Activated gamma-delta T cell treated with Interleukin-2 at 50 U/mL for 16 hours (primary cell): ENCODE measurements at places on chromosomes 5 and 9.

DNA sequence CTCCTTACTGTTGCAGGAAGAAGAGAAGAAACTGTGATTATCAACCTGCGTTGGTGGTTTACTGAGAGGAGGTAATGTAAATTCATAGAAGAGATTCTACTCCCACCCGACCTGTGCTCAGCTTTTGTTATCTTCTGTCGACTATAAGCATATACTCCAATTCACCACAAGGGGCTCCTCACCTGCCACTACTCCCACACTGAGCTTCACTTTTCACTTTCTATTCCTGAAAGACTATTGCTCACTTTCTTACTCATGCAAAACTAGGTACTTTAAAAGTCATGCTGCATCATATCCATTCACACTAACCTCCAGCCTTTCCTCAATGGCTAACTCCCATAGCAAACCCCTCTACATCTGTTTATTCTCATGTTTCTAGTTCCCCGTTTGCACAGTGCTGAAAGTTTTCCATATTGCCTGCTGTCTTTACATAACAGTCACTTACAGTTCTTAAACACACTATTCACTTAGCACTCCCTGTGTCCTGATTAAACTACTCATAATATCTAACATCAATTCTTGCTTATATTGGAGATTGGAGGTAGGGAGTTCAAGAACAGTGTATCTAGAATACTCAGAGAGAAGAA is 1062.6 kb downstream of the NR2F1-AS1 start:
- no peak for DNase-seq

DNA sequence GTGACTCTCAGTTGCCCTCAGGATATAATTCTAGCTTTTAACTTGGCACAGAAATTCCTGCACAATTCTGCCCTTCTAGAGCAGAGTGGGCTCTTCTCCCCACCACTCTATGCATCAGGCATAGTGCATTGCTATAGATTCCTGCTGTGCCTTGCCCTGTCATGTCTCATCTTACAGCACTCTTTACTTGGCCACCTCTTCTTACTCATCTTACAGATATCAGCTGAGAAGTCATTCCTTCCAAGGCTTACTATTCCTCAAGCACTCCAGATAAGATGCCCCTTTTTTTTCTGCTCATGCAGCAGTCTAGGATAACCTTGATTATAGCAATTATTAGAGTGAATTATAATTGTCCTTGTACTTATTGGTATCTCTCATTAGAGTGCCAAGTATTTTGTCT is 5.6 kb downstream of the FAM221B start:
- DNase-seq: no peak

DNA sequence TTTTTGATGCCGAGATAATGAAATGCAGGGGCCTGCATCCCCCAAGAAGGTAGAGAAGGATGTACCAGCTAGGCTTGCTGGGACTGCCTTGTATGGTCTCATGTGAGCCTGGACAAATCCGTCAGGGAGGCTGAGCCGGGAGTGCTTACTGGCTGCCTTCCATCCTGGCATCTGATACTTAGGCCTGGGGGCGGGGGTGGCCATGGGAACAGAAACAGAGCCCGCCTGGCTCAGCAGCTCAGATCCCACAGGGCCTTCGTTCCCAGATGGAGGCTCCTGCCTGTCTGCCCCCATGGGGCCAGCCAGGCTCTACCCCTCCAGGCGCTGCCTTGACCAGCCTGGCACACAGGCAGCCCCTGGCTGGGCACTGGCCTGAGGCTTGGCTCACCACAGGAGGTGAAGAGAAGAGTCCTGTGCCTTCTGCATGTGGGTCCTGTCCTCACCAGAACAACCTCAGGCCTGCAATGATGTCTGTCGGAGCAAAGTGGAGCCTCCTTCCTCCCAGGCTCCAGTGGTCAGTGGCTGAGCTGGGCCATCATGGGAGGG is 10.5 kb upstream of the SPATA31E1 start:
- DNase-seq: no peak

DNA sequence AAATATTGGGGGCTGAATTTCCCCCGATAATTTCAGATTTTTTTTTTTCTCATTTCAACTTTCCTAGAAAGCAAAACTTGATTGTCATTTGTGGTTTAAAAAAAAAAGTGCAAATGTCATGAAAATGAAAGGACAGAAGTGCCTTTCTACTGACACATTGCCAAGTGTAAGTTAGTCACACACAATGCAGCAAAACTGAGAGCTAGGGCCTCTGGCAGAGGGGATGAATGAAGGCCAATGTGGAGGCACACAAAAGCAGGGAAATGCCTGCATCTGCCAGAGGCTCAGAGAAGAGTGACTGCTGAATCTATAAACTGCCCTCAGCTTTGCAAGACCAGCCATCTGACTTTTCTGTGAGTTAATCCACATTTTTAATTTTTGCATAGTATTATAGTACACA is 6.8 kb upstream of the IFNA5 start:
- no peak for DNase-seq

GRCh38 chr5:111398013-111398412 is 114.3 kb downstream of the STARD4 start:
- no peak for DNase-seq

DNA sequence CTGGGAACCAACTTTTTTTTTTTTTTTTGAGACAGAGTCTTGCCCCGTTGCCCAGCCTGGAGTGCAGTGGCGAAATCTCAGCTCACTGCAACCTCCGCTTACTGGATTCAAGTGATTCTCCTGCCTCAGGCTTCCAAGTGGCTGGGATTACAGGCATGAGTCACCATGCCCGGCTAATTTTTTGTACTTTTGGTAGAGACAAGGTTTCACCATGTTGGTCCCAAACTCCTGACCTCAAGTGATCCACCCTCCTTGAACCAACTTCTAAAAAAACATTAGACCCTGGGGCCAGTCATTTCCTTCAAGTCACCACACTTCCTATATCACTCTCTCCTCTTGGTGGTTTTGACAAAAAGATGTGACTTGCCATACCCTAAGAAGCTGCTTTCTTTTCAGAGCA is 10.9 kb upstream of the SHROOM1 start:
- no peak for DNase-seq

DNA sequence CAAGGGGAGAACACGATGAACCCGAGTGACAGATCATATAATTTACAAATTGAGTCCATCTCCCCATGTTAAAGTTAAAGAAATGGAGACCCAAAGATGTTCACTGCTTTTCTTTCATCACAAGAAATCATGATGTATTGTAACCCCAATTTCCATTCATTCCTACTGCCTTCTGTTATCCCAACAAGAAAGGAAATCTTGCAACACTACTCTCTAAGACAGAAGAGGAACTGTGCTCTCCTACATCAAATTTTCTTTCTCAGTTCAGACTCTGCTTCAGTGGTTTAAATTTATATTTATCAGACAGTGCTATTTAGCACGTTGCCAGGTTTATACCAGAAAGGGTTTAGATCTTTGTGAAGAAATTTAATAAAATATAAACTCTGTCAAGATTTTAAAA is 83.8 kb upstream of the RASA1 start:
- DNase-seq: no peak

- no peak for DNase-seq
Measured at GRCh38 chr5:163463063-163463435, 2.6 kb downstream of the HMMR start.

- DNase-seq: no peak
Measured at GRCh38 chr5:116661419-116661818, 86.8 kb upstream of the SEMA6A start.

GRCh38 chr5:122400938-122401337 is 88.9 kb downstream of the SNCAIP start:
- no peak for DNase-seq

GRCh38 chr5:56977021-56977420 is 25.1 kb upstream of the MIER3 start:
- DNase-seq: no peak

DNA sequence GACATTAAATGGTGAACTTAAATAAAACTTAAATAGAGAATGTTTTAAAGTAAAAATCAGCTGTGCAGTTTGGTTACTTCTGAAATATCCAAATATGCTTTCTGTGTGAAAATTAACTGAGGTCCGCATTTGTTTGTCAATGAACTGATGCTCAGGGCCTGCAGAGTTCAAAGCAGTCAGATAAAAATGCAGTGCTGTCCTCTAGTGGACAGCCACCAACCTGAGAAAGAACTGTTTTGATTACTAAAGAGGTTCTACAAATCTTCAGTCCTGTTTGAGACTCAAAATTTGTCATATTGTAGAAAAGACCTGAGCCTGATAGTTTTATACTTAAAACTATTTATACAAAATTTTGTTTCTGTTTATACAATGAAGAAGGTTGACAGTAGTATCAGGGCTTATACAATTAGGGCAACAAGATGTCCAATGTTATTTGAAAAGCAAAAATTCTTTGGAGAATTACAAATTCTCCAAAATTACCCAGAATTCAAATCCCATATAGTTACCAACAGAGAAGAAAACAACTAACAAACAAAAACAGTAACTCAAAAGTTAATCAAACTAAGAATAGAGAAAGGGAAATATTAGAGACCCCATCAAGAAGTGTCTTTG is 232.3 kb upstream of the TBCA start:
- DNase-seq: no peak

DNA sequence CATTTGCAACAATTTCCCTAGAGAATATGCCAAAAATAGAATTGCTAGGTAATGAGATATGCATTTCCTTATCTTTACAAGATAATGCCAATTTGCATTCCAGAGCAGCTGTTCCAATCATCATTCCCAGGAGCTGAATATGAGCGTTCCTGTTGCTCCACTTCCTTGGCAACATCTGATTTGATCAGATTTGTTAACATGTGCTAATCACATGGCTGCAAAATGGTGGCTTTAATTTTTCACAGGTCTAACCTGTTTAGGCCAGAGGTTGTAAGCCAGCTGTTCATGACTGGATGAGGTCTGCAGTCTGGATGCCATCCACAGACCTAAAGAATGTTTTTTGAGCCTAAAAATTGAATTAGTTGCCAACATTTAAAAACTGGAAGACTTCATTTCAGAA is 220.7 kb upstream of the IL12B start:
- DNase-seq: no peak

GRCh38 chr9:18297056-18297841 is 176.7 kb upstream of the ADAMTSL1 start:
- no peak for DNase-seq

GRCh38 chr5:133916914-133917313 is 51.5 kb downstream of the C5orf15 start:
- DNase-seq: no peak

GRCh38 chr5:8848997-8849594 is 696.8 kb downstream of the SEMA5A start:
- no peak for DNase-seq

DNA sequence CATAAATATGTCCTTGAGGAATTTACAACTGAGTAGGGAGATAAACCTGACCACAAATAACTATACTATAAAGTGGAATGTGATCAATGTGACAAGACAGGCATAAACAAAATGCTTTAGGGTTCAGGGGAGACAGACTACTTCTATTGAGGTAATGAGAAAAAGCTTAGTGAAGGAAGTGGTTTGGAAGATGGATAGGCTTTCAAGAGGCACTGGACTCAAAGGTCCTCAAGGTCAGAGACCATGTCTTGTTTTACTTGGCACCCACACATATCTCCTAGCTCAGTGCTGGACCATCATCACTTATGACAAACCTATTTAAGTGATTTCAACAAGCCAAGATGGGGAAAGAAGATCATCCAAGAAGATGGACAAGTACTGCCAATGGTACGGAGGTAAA is 257.8 kb downstream of the BNC2 start:
- no peak for DNase-seq

GRCh38 chr5:98110282-98110691 is 663.2 kb upstream of the RGMB start:
- DNase-seq: no peak

DNA sequence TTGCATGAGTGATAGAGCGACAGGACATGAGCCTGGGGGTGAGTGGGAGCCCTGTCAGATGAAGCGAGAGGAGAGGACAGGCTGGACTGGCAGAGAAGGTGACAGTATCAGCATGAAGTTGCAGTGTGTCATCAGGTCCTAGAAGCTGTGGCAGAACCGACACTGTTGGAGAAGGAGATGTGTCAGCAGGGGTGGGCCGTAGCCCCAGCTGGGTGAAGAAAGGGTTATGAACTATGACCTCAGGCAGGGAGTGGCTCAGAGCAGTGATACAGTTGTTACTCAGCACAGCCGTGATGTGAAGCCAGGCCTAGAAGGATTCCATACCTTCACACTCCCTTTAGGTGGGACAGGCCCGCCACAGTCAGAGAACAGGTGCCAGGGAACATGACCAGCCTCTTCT is 7.6 kb downstream of the PCYOX1L start:
- DNase-seq: no peak

DNA sequence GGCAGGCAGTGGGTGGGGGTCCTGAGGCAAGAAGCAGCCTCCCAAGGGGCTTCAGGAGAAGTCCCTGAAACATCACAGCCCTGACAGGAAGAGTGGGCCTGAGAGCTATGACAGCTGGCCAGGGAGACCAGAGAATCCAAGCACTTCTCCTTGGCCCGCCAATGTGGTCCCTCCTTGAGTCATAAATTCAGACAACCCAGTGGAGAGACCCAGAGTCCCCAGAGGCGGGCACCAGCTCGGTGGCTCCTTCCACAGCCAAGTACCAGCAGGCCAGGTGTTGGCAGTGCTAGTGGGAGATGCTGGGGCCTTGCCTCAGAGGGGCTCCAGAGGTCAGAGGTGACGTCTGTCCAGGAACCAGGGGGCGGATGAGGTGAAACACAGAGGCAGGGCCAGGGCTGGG is 1.6 kb upstream of the DOK3 start:
- no peak for DNase-seq
